GM12878 (cell line): ENCODE measurements at places on chromosomes 2 and 18.

GRCh38 chr18:903701-904100 is 970 bp upstream of the ADCYAP1 start:
- H3K4me1 ChIP-seq: no peaks in the 10 kb centered on the region
- H3K27ac ChIP-seq: no peak overlapping the region
- H3K4me3 ChIP-seq: no peak overlapping the region
- DNase-seq: no peak
- H3K27me3 ChIP-seq: peaks cover 4% of the 10 kb centered on the region

- H3K4me1 ChIP-seq: no peaks in the 10 kb centered on the region
- no peaks in the 10 kb centered on the region; the same call in 1 of the 2 replicates for H3K27me3 ChIP-seq
- no peak overlapping the region for H3K4me3 ChIP-seq
- no peak overlapping the region for H3K27ac ChIP-seq
- no peaks in the 10 kb centered on the region for H3K36me3 ChIP-seq
- DNase-seq: no peak
These were observed 204.5 kb downstream of the SLC4A3 start for GRCh38 chr2:219831957-219832356.

- H3K27me3 ChIP-seq: peaks cover 3% of the 10 kb centered on the region
- no peaks in the 10 kb centered on the region for H3K36me3 ChIP-seq
- H3K4me1 ChIP-seq: no peaks in the 10 kb centered on the region
- no peak for DNase-seq
- H3K27ac ChIP-seq: no peak overlapping the region
These were observed 33.6 kb downstream of the EHD3 start for GRCh38 chr2:31267437-31268120.

DNA sequence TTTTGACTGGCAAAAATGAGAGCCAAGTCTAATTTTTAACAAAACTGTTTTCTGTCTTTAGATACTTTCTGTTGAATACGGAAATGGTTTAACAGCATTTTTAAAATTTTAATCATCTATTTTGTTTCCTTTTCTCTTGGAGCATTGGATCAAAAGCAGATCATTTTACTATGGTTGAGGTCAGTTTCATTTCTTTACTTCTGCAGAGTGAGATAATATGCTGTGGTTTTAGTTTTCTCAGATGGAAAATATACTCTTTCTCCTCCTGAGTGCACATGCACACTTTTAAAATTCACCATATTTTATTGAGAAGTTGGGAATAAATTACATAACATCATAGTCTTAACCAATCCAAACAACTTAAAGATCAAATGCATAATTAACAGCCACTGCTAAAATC is 283.3 kb downstream of the SLC8A1 start:
- no peak for DNase-seq
- no peaks in the 10 kb centered on the region for H3K27me3 ChIP-seq
- H3K4me1 ChIP-seq: no peaks in the 10 kb centered on the region
- no peak overlapping the region for H3K27ac ChIP-seq
- no peak overlapping the region for H3K4me3 ChIP-seq

DNA sequence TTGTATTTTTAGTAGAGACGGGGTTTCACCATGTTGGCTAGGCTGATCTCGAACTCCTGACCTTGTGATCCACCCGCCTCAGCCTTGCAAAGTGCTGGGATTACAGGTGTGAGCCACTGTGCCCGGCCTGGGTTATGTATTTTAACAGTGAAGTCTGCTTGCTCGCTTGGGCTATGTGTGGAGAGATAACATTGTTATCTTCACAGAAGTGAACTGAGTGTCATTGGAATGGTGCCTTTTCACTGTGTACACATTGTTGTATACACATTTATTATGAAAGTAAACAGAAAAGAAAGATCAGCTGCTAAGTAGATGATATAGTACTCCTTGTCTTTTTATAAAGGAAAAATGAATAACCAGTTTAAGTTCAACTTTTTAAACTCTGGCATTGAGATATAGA is 30.4 kb downstream of the RNF138 start:
- no peaks in the 10 kb centered on the region for H3K27me3 ChIP-seq
- DNase-seq: no peak
- H3K27ac ChIP-seq: no peak overlapping the region
- H3K4me3 ChIP-seq: no peak overlapping the region

DNA sequence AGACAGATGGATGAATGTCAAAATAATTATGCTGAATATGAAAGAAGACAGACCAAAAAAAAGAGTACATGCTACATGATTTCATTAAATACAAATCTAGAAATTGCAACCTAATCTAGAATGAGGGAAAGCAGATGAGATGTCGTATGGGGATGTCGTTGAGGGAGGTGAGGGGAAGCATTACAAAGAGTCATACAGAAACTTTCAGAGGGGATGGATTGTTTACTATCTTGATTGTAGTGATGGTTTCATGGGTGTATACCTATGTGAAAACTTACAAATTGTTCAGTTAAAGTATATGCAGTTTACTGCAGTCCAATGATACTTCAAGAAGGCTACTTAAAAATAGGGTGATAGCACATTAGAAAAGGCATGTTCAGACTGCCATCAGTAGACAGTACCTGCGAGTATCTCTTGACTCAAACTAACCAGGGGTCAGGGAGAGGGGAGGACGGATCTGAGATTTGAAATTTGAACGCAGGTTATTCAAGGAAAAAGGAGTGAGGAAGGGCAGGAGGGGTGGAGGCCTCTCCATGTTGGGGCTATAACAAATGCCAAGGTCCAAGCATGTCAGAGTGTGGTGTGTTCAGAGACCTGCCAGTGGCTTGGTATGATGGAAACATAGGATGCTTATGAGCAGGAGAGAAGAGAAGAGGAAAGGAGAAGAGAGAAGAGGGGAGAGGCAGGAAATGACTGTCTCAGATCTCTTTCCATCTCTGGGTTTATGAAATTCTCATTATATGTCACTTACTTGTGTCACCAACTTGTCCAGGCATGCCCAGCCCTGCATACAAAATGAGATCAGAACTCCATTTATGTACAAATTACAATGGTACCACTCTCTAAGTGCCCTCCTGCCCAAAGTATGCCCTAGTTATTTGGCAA is 257.3 kb upstream of the CXCR4 start:
- H3K27ac ChIP-seq: peak overlapping the region; percentile 51; the same call in 1 of the 2 replicates
- no peak overlapping the region for H3K4me3 ChIP-seq
- no peak for DNase-seq

DNA sequence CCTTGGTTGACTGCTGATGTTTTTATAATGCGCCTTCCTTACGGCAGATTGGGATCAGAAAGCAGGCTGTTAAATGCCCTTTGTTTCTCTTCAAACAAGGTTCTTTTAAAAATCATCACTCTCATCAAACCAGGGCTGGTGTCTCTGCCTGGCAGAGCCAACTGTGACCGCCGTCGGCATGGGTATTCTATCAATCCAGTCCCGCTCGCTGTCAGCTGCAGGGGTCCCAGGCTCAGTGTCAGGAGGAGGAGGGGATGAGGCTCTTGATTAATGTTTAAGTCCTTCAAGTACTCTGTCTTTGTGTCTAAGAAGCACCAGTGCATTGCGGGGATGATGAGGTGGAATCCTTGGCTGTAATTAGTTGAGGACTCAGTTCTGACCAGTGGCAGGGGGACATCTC is 348.1 kb downstream of the RNF144A start:
- no peak for DNase-seq
- H3K4me3 ChIP-seq: no peak overlapping the region
- no peaks in the 10 kb centered on the region; the same call in none of the 2 replicates for H3K27me3 ChIP-seq
- no peak overlapping the region for H3K27ac ChIP-seq
- no peaks in the 10 kb centered on the region for H3K4me1 ChIP-seq

DNA sequence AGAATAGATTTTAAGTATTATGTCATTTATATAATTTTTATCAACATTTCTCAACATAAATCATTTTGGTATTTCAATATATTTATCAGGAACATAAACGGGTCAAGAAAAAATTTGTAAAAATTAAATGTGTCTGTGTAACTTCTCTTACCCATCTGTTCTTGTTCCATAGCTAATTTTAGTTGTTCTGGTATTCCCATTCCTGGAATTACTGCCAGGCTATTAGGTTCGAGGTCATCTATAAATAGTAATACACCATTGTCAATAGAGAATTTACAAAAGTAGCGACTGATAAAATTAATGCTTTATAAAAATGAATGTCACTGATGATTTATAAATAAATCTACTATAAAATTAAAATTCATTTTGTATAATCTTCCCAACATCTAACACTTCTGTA is 21.5 kb downstream of the SFT2D3 start:
- no peaks in the 10 kb centered on the region for H3K27me3 ChIP-seq
- no peak overlapping the region for H3K4me3 ChIP-seq
- no peak for DNase-seq
- H3K4me1 ChIP-seq: no peaks in the 10 kb centered on the region
- no peak overlapping the region for H3K27ac ChIP-seq

DNA sequence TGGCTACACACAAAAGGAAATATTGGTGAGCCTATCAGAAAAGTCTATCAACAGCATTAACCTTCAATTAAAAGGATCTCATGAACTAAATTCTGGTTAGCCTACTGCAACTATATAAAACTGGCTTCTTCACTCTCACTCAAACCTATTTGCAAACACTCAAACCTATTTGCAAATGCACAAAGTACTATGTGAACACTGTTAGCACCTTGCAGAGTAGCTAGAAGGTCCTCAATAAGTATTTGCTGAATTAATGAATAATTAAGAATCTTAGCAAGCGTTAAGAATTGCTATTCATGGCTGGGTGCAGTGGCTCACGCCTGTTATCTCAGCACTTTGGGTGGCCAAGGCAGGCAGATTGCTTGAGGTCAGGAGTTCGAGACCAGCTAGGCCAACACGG is 150.3 kb downstream of the DTNB start:
- no peak for DNase-seq
- H3K4me1 ChIP-seq: peaks cover 6% of the 10 kb centered on the region; the same call in 1 of the 2 replicates
- no peaks in the 10 kb centered on the region for H3K36me3 ChIP-seq

GRCh38 chr2:233085037-233085838 is 25.1 kb downstream of the INPP5D start:
- H3K27me3 ChIP-seq: no peaks in the 10 kb centered on the region
- H3K4me1 ChIP-seq: peaks cover 86% of the 10 kb centered on the region
- H3K36me3 ChIP-seq: peaks cover 51% of the 10 kb centered on the region
- no peak for DNase-seq
- peak overlapping the region; percentile 100 for H3K27ac ChIP-seq
- H3K4me3 ChIP-seq: peak overlapping the region; percentile 59

DNA sequence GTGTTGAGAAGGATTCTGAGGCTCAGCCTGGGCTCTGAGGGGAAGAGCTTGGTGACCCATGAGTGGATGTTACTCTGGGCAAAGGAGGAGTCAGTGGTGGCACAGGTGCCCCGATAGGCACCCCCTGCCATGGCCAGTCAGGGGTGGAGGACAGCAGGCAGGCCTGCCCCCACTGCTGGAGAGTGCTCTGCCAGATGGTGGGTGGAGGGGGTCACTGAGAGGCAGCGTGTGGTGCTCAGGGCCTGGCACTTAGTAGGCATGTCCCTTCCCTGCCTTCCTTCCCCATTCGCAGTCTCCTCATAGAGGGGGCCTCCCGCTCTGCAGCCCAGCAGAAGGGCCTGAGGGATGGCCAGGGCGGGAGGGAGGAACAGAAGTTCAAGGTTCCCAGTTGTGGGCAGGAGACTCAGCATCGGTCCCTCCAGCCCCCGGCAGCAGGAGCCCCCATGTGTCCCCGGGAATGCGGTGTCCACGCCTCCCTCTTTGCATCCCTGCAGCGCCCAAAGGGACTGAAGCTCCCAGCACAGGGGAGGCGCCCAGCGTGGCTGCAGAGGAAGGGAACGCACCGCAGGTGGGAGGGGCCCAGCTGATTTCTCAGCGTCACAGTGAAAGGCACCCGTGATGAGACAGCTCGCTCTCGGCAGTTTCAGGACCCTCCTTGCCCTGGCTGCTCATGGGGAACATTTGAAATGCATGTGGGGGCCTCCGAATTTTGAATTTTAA is 5.7 kb upstream of the SNED1 start:
- no peak for DNase-seq
- H3K36me3 ChIP-seq: no peaks in the 10 kb centered on the region
- no peak overlapping the region for H3K4me3 ChIP-seq
- peaks cover 1% of the 10 kb centered on the region; the same call in 1 of the 2 replicates for H3K27me3 ChIP-seq

- H3K36me3 ChIP-seq: no peaks in the 10 kb centered on the region
- H3K4me3 ChIP-seq: no peak overlapping the region
- no peak for DNase-seq
- no peaks in the 10 kb centered on the region; the same call in 1 of the 2 replicates for H3K27me3 ChIP-seq
These were observed 64.4 kb downstream of the IL1R2 start for GRCh38 chr2:102056079-102056581.

- no peaks in the 10 kb centered on the region for H3K36me3 ChIP-seq
- H3K27ac ChIP-seq: no peak overlapping the region
- no peak for DNase-seq
- no peaks in the 10 kb centered on the region for H3K27me3 ChIP-seq
- H3K4me1 ChIP-seq: no peaks in the 10 kb centered on the region
These were observed 2.0 kb downstream of the ANO7 start for GRCh38 chr2:241190291-241190981.

DNA sequence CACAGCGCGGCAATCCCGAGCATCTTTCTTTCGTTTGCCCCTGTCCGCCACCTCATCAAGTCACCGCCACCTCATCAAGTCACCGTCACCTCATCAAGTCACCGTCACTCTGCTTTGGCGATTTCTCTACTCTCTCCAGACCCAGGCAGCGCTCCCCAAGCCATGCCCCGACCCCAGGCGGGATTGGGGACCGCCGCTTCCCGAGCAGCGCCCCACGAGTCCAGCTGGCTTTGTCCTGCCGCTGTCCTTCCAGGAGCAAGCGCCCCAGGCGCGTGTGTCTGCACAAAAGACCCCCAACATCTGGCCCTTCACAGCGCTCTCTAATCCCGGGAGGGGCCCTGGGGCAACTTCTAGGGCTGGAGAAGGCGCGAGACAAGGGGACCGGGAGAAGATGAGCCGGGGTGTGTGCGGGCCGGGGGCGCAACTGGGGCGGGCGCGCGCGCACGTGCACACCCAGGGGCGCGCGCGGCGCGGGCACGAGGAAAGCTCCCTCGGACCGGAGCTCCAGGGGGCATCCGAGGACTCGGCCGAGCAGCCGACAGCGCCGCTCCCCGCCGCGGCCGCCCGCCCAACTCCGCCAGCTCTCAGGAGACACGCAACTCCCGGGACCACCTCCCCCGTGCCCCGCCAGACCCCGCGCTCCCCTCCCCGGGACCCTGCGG is 633 bp upstream of the RNF152 start:
- H3K27me3 ChIP-seq: peaks cover 22% of the 10 kb centered on the region
- no peak for DNase-seq
- H3K4me1 ChIP-seq: no peaks in the 10 kb centered on the region; the same call in 1 of the 2 replicates
- peak overlapping the region; percentile 64; the same call in 1 of the 2 replicates for H3K4me3 ChIP-seq
- no peak overlapping the region for H3K27ac ChIP-seq
- no peaks in the 10 kb centered on the region for H3K36me3 ChIP-seq
